ENCODE measurements at places on chromosomes 6 and 20.

DNA sequence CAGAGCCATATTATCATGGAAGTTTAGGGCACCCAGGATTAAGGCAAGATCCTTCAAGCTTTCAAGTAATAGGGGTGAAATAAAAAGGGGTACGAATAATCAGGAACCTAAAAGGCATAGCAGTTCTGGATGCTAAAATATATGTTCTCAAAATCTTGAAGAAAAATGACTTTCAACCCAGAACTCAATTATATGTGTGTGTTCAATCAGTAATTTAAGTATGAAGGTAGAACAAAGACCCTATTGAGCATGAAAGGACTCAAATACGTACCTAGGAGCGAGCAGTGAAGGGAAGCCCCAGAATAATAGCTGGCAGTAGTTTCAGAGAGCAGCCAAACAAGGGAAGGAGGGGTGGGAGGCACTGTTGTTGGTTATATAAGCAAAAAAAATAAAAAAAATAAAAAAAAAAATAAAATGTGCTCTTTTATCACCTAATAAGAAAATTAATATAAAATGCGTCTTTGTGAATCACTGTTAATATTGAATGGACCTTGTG lies 45.4 kb downstream of the MYO6 start:
- DNase-seq: no peak

GRCh38 chr6:152727507-152727906 lies 23.1 kb upstream of the VIP start:
- DNase-seq: no peak

DNA sequence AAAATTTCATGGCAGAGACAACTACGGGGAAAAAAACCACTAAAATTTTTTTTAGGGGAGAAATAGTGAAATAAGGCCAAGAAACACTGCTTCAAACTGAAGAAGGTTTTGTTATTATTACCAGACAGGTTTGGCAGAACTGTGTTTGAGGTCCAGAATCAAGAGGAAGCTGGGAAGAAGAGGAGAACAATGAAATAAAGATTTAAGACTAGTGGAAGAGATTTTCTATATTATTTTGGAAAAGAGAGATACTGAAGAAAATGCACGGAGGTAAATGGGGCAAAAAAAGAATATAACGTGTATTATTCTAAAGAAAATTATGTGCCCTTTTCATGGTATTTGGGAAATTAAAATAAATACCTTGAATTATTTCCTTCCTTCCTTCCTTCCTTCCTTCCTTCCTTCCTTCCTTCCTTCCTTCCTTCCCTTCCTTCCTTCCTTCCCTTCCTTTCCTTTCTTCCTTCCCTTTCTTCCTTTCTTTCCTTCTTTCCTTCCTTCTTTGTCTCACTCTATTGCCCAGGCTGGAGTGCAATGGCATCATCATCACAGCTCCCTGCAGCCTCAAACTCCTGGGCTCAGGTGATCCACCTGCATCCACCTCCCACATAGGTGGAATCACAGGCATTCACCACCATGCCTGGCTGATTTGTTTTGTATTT lies 124.3 kb downstream of the GJA1 start:
- no peak for DNase-seq

- no peak for DNase-seq
These were observed 62.4 kb downstream of the TENT5A start for GRCh38 chr6:81690073-81690472.

GRCh38 chr6:23377830-23378229 lies 748.2 kb upstream of the NRSN1 start:
- no peak for DNase-seq

DNA sequence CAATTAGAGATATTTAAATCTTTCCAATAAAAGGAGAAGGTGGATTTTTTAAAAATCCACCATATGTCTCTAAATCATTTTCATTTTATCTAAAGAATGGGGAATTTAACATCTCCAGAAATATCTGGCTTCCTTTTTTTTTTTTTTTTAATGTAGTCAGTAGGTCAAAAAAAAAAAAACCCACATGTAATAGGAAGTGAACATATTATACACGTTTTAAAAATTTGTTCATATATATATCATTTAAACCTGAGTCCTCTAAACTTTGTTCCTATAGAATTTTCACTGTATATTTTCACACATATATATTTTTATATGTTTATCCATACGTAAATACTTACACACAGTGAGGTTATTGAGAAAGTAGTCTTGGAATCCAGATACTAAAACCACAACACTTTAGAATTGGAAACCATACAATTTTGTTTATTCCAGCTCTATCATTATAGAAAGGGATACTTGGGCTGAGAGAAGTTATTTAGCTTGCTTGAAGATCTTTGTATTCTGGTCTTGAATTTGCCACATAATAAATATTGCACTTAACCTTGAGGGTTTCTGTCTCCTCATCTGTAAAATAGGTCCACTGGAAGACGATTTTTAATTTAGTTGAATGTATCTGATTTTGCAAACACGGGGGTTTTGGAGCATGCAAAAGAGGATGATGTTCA lies 62.1 kb upstream of the ZNF217 start:
- no peak for DNase-seq

DNA sequence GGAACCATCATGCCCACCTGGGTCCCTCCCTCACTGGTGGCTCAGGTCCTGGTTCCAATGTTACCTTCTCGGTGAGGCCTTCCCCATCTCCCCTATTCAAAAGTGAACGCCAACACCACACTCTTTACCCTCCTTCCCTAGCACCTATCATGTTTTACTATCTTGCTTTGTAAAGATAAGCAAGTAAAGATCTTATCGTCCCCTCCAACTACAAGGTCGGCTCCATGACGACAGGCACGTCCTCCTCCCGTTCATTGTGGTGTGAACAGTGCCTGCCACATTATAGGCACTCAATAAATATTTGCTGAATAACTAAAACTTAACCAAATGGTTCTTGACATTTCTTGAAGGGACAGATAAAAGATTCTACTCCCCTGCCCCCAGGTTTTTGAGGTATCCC lies 147.1 kb downstream of the PREX1 start:
- DNase-seq: no peak

GRCh38 chr6:33375143-33375671 lies 16.4 kb upstream of the KIFC1 start:
- no peak for DNase-seq

- no peak for DNase-seq
These were observed 199.4 kb upstream of the ARID1B start for GRCh38 chr6:156577749-156578148.

DNA sequence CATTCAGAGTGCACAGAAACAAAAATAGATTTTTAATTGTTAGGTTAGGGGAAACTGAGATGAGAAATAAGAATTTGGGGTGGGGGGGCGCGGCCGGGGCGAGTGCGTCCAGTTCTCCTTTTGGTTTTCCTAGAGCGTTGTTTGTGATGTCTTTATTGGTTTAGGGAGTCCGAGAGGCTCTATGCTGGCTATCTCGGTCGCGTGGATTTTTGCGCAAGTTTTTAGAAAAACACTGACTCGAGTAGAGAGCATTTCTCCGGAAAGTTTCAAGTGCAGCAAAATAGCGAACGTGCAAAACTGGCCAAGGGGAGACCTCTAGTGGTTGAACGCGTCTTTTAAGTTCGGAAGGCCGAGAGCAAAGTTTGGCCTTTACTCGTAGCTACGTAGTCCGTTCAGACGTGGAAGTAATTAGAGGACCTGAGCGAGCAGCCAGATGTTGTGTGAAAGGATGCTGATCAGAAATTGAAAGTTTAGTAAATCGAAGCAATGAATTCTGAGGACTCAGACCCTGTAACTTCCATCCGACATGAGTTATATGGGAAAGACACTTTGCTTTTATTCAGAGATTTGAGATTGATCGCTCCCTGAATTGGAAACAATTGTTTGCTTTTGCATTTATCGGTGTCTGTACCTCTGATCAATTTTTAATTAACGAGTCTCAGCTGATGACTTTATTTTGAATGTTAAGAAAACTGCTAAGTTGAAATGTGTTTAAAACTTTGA lies 2.7 kb downstream of the L3MBTL3 start:
- no peak for DNase-seq

DNA sequence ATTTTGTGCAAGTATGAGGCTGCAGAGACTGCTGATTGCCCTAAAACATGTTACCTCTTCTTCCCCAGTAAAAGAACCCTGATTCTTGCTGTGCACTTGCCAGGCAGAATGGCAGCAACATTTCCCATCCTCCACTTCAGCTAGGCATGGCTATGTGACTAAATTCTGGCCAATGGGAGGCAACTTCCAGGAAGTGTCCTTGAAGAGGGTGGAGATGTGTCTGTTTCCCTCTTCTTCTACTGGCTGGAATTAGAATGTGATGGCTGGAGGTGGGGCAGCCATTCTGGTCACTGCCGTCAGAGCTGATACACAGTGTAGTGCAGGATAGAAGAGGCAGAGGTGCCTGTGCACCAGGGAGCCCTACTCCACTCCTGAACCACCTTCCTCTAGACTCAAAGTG lies 64.6 kb downstream of the CDH26 start:
- DNase-seq: no peak

GRCh38 chr20:47382746-47383415 lies 26.4 kb upstream of the ZMYND8 start:
- no peak for DNase-seq

GRCh38 chr6:11230158-11231107 lies 2.0 kb downstream of the NEDD9 start:
- DNase-seq: no peak

DNA sequence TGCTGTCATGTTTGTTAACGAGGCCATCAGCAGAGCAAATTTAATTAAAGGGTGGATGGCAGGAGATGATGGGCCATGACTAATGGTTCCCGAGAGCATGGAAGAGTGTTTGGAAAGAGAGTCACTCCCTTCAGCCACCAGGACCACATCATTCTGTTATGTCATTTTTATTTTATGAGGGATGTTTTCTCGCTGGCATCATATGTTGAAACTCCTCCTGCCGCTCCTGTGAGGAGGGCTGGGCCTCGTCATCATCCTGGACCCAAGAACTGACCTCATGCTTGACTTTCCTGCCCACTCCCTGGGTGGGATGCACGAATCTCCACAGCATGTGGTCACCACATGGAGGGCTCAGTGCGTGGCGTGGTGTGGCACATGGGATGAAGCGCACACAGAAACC lies 86.4 kb upstream of the FRMD1 start:
- no peak for DNase-seq

DNA sequence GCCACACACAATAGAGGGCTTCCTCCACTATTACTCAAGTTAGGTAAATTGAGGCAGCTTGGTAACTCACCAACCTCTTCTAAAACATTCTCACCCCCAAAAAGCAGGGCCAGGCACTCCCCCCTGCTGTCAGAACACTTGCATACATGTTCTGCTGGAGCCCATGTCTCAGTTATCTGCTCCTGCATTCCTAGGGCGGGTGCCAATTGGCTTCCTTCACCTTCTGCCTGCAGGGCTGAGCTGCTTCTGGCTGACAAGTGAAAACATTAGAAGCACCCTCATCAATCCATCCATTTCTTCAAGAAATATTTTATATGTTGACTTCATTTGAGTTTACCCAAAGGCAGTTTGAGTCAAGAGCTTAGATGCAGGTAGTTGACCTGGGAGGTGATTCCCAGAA lies 4.5 kb upstream of the ENTPD6 start:
- no peak for DNase-seq

DNA sequence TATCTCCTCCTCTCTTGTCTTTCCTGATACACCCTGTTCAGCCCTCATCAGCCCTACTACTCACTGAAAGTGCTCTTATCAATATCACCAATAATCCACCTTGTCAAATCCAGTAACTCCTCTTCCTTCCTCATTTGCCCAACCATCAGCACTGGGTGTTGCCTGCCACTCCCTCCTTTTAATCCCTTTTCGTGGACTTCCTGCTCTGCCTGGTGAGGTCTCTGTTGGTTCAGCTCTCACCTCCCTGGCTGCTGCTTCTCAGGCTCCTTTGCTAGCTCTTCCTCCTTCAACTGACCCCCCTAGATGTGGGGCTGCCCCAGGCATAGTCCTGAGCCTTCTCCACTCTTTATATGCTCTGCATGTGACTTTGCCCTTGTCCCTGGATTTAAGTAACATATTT lies 92.5 kb downstream of the PREP start:
- DNase-seq: no peak

- DNase-seq: no peak
These were observed 19.2 kb downstream of the TAF4 start for GRCh38 chr20:62046431-62046830.

- no peak for DNase-seq
These were observed 49.9 kb upstream of the TMEM30A start for GRCh38 chr6:75334266-75335040.

DNA sequence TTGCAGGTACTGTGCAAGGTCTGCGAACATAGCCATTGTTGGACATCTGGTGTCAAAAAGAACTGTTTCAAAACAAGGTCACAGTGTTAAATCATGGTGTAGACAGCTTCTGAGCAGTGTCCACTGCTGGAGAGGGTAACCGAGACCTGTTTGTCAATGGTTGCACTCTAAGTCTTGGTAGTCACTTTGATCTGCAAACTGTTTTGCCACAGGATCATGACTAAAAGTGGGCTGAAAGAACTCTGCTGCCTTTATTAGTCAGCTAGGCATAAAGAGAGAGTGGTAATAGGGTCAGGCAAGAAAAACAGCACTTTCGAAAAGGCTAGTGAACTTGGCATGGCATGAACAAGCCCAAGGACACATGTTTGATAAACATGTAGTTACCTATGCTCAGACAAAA lies 552.3 kb upstream of the CITED2 start:
- DNase-seq: no peak

DNA sequence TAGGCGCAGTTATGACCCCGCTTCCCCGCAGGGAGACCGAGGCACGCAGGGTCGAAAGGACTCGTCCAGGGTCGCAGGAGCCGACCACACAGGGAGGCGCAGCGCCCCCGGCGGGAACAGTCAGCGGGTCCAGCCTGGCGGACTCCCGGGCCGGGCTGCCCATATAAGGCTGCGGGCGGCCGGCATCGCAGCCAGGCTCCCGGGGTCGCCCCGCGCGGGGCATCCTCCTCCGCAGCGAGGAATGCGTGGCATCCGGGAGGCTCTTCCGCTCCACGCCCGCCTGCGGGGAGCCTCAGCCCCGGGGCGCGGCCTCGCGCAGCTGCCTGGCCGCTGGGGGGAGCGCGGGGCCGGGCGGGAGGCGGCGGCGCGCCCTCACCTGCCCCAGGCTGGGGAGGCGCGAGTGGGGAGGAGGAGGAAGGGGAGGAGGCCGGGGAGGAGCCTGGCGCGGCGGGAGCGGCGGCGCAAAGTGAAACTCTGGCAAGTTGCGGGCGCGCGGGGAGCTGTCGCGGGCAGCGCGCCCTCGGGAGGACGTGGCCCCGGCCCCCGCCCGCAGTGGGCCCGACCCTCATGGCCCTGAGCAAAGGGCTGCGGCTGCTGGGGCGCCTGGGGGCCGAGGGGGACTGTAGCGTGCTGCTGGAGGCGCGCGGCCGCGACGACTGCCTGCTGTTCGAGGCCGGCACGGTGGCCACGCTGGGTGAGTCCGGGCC lies at the start of gene SYNJ2:
SYNJ2 (plus strand) TSS at position 469 of the 707 bp plus-strand sequence; CDS start at position 568, 99 bp downstream.
- peak; percentile 21 for DNase-seq

GRCh38 chr6:117448732-117449485 lies 23.2 kb upstream of the ROS1 start:
- DNase-seq: no peak

DNA sequence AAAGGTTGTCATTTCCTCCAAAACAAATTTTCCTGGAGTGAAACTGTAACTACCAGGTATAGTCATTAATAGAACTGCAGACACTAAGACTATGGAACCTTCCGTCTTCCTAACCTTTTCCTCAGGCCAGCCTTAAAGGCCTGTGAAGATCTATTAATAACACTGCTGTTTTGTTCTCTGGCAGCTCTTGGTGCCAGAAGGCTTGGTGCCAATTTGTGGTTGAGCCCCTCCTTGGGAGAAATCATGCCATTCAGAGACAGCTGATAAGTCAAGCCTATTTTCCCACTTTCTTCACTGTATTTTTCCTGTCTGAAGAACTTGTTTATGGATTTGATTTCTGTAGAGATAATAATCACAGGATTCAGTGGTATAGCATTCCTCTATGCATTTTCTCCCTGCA lies 64.8 kb downstream of the HCRTR2 start:
- no peak for DNase-seq
